ENCODE measurements at places on chromosomes 16 and 17.

DNA sequence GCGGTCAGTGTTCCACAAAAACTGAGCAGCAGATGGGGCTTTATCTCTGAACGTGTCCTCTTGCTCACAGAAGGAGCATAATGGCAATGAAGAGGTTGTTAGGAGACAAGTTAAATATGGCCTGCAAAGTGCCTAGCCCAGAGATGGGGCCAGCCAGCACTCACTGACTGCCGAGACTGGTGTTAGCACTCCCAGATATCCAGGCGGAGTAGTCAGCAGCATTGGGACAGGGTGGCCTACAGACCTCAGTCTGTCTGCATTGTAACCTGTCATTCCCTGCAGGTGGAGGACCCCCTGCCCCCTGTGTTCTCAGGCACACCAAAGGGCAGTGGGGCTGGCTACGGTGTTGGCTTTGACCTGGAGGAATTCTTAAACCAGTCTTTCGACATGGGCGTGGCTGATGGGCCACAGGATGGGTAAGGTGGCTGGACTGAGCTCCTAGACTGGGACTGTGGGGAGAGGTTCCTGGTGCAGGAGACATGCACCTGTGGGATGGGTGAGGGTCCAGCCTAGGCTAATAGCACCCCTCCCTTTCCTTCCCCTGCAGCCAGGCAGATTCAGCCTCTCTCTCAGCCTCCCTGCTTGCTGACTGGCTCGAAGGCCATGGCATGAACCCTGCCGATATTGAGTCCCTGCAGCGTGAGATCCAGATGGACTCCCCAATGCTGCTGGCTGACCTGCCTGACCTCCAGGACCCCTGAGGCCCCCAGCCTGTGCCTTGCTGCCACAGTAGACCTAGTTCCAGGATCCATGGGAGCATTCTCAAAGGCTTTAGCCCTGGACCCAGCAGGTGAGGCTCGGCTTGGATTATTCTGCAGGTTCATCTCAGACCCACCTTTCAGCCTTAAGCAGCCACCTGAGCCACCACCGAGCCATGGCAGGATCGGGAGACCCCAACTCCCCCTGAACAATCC is 4.2 kb downstream of the MFAP4 start:
- no peak for DNase-seq

GRCh38 chr17:39564211-39564848 is 43.4 kb downstream of the NEUROD2 start:
- DNase-seq = no peak

- no peak for DNase-seq
Observed at GRCh38 chr17:72462407-72462806, 341.6 kb downstream of the SOX9 start.

DNA sequence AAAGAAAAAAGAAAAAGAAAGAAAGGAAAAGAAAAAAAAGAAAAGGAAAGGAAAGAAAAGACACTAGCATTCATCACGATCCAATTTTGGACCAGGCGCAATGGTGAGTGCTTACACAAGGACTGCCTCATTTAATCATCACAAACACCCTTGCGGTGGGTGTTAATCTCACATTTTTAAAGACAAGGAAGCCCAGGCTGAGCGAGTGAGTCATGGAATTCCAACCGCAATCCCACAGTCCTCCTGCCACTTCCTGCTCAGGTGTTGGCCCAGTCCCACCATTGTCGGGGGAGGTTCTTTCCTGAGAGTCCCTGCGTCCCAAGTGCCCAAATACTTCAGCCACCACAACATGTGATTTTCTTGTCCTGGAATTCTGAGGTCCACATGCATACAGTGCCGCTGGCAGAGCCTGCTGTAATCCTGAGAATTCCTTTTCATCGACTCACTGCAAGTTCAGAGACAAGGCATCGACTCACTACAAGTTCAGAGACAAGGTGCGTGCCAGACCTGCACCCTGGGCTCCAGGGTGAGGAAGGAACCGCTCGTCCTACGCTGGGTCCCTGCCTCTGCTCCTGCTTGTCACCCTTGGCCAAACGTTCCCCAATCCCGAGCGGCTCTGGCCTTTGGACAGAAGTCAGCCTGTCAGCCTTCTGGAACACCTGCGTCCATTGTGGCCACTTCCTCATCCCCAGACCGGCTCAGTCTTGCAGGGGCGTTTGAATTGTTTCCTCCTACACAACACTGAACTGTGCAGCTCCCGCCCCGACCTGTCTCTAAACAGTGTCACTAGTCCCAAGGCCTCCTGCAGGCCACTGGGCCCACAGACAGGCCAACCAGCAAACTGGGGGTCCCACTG is 5.8 kb downstream of the ZG16B start:
- peak; percentile 73 for DNase-seq

- no peak for DNase-seq
Observed at GRCh38 chr16:87412371-87412995, 20.3 kb downstream of the MAP1LC3B start.

DNA sequence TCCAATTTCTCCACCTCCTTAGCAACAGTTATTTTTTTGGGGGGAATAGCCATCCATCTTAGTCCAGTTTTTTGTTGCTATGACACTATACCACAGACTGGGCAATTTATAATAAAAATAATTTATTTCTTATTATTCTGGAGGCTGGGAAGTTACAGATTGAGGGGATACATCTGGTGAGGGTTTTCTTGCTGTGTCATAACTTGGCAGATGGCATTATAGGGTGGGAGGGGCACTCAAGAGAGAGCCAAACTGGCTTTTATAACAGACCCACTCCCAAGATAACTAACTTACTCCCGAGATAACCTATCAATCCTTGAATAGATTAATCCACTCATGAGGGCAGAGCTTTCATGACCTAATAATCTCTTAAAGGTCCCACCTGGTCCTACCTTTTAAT is 84.2 kb downstream of the ABCA8 start:
- no peak for DNase-seq

DNA sequence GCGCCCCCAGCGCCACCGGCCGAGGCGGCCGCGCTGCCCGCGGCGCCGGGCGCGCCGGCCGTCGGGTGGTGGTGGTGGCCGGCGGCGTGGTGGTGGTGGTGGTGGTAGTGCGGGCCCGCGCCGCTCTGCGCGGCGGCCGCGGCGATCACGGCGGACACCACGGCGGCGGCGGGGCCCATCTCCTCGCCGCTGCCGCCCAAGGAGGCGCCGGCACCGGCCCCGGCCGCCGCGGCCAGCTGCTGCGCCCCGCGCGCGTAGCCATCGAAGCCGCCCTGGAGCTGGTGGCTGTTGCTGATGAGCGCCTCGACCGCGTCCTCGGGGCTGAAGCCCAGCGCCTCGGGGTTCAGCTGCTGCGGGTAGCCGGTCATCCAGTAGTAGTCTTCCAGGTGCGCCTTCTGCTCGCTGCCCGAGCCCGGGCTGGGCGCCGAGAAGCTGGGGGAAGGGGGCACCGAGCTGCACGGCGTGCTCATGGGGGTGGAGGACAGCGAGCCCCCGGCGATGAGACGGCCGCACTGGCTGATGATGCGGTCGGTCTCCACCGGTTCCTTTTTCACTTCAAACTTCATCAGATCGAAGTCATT is 1.2 kb downstream of the MAF start:
- DNase-seq = peak; percentile 6

DNA sequence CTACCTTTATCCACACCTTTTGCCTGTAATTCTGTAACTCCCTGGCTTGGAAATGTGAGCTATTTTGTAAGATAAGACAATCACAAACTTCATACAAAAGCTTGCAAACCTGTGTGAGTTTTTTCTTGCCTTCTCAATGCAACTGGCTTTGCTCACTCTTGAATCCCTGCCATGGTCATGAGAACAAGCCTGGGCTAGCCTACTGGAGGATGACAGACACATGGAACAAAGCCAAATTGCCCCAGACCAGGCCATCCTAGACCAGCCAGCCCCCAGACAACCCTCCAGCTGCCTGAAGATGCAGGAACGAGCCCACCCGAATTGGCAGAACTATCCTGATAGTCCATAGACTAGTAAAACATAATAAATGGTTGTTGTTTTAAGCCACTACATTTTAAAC is 466.6 kb upstream of the ERCC4 start:
- no peak for DNase-seq

GRCh38 chr17:61233991-61234750 is 165.5 kb upstream of the TBX2 start:
- DNase-seq = no peak
